ENCODE measurements at places on chromosomes 1 and 21. TPM values are rescaled to one million over a fixed set of nuclear protein-coding genes. Genes with fewer than 3 reads are reported as not detected.

The TFF2 gene
- total RNA-seq = not detected

The CFAP74 gene
- not detected for total RNA-seq

The SPRR2A gene
- not detected for total RNA-seq

The OR14A2 gene
- total RNA-seq = not detected

The PM20D1 gene
- not detected for total RNA-seq

The AADACL4 gene
- total RNA-seq = not detected

The CHD5 gene
- total RNA-seq = 34.9 TPM

The MROH7 gene
- 7.3 TPM for total RNA-seq

The FCMR gene
- 1.6 TPM for total RNA-seq

The S100A12 gene
- 12.6 TPM for total RNA-seq

The S100A2 gene
- 73.3 TPM for total RNA-seq

The MASP2 gene
- not detected for total RNA-seq

The THRAP3 gene
- total RNA-seq = 100 TPM

The GUCA2A gene
- total RNA-seq = not detected

The S100A14 gene
- 8.9 TPM for total RNA-seq

The SUSD4 gene
- 2.2 TPM for total RNA-seq

The HHIPL2 gene
- not detected for total RNA-seq

The SLX9 gene
- total RNA-seq = 50.5 TPM

The RGS1 gene
- total RNA-seq = 18.0 TPM

The C1orf53 gene
- total RNA-seq = not detected

The SPRR3 gene
- 30.4 TPM for total RNA-seq

The TTC24 gene
- total RNA-seq = not detected

The MARK1 gene
- 32.9 TPM for total RNA-seq

The LGR6 gene
- 0.54 TPM for total RNA-seq

The TIE1 gene
- 49.3 TPM for total RNA-seq

The CFHR3 gene
- total RNA-seq = not detected

The TAS1R2 gene
- total RNA-seq = not detected

The KLF18 gene
- total RNA-seq = not detected

The ZNF687 gene
- total RNA-seq = 22.4 TPM

The COL8A2 gene
- total RNA-seq = 57.8 TPM

The DISC1 gene
- 7.1 TPM for total RNA-seq

The FGR gene
- total RNA-seq = 17.8 TPM

The PCP4 gene
- total RNA-seq = 30.8 TPM

The TMEM269 gene
- total RNA-seq = not detected

The SPRR2F gene
- total RNA-seq = 7.7 TPM

The CRYZL1 gene
- total RNA-seq = 47.3 TPM

The AMY1B gene
- total RNA-seq = not detected

The PLA2G2F gene
- not detected for total RNA-seq

The IGSF3 gene
- total RNA-seq = 1.7 TPM

The ZNF691 gene
- 12.8 TPM for total RNA-seq

The GCSAML gene
- 4.1 TPM for total RNA-seq

The CTSK gene
- total RNA-seq = 66.1 TPM

The FCGR1A gene
- total RNA-seq = not detected

The LYPD8 gene
- total RNA-seq = not detected

The SMAP2 gene
- total RNA-seq = 43.2 TPM

The RBM11 gene
- 1.5 TPM for total RNA-seq

The GALNT2 gene
- total RNA-seq = 160 TPM

The HSF2BP gene
- total RNA-seq = 0.93 TPM

The LRRC8B gene
- 6.9 TPM for total RNA-seq

The TNNT2 gene
- total RNA-seq = not detected

The CFAP141 gene
- total RNA-seq = not detected
